ENCODE measurements at places on chromosomes 5 and 9.

DNA sequence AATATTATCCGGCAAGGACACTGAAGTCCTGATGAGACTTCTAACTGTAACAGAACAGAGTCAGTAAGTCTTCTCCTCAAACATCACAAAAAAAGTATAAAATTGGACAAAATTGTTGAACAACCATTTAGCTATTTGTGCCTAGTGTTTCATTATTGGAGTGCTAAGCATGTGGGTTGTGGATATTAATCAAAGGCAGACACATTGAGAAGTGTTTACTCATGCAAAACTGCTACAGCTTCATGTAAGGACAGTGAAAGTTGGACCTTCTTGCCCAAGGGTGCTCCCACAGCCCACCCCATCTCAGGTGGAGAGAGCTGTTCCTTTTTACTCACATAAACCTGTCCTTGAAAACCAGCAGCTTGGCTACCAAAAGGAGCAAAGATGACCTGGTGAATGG is 355.1 kb upstream of the DAB2 start:
- DNase-seq = no peak

DNA sequence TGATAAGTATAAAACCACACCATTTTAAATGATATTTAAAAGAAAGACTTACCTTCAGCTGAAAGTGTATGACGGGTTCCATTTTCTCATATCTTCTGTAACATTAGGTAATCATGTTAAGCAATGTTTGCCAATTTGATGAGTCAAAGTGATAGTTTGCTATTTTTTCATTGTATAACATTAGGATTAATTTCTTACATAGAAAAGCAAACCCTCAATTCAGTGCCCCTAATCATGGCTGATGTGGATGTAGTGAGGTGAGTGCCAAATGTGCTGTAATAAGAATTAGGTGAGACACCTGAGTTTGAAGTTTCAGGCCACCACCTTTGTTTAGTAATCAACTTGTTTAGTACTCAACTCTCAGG is 68.0 kb downstream of the UNC13B start:
- no peak for DNase-seq

DNA sequence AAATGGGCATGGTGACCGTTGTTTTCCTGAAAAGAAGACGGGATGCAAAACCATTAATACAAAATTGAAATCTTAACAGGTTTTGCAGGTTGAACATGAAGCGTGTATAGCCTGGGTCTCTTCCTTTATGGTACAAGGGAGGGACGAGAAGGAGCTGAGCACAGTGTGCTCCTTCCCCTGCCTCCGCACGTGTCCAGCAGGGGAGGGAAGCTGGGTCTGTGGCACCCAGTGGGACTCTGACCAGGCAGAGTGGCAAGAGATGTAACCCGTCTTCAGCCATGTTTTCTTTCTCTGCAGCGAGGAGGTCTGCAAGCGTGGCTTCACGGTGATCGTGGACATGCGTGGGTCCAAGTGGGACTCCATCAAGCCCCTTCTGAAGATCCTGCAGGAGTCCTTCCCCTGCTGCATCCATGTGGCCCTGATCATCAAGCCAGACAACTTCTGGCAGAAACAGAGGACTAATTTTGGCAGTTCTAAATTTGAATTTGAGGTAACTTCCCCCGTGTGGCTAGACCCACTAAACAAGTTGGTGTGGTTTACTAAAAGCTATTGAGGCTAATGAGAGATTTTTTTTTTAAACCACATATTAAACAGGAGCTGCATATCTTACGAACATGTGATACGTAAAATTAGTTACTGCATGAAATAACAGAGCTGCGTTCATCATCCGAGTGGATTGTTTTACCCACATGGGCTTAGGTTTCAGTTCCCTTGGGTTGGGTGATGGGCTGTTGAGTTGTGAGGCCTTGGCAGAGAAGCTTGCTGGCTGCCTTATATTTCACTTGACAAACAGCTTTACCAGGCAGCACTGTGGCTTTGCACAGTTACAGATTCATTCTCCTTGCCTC is 143.7 kb downstream of the TRIO start:
- no peak for DNase-seq

- DNase-seq = no peak
Observed at GRCh38 chr9:105357937-105358336, 89.9 kb upstream of the FSD1L start.

GRCh38 chr5:76805821-76806505 is 12.9 kb upstream of the F2RL1 start:
- no peak for DNase-seq

DNA sequence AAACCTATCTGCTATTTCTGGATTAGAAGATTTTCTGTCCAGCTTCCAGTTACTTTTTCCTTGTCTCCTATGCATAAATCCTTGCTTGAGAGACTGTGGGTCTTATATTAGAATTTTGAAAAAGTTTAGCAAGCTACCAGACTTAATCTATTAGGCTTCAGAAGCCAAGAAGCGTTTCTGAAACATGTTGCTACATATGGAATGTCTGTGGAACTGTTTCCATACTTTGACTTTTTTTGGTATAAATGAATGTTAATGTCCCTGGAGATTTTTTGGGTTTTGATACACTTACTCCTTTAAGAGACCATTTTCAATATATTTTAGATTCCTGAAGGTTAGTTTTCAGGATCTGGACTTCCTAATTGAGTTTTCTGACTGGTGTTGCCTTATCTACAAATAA is 191.4 kb upstream of the SGCD start:
- no peak for DNase-seq
